ENCODE measurements at places on chromosomes 2 and 18. TPM values are rescaled to one million over a fixed set of nuclear protein-coding genes. Genes with fewer than 3 reads are reported as not detected.

DNA sequence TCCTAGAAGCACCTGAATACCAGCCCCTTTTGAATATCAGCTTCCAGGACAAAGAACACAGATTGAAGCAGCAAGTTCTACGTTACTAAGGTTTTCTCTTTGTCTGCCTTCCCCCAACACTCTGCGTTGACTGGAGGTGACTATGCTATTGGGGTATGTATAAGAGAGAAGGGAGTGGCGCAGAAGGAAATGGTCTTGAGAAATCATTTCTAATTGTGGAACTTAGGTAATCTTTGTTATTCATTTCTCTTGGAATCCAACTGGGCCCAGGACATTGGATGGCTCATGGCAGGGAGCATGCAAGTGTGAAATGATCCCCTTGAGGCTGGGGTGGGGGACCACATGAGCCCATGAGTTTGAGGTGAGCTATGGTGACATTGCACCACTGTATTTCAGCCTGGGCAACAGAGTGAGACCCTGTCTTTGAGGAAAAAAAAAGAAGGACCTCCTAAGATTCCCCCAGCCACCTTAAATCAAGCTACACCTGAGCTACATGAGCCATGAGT lies 29.7 kb downstream of the XDH start:
- DNase-seq, result no peak

DNA sequence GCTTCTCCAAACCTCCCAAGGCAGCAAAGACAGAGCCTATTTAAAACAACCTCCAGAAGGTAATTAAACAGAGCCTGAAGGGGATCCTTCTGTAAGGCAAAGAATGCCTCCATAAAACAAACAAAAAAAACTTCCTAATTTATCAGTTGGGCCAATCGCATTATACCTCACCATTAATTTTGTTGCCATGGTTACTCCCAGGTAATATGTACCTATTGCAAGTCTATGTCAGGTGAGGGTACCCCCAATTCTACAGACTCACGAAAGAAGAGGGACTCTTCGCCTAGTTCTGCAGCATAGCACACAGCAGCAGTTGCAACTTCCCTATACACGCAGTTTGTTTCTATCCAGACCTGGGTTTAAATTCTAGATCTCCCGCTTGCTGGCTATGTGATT lies 38.8 kb downstream of the SFXN5 start:
- DNase-seq, result no peak

GRCh38 chr18:24766376-24766775 lies 305.9 kb downstream of the HRH4 start:
- DNase-seq, result no peak

DNA sequence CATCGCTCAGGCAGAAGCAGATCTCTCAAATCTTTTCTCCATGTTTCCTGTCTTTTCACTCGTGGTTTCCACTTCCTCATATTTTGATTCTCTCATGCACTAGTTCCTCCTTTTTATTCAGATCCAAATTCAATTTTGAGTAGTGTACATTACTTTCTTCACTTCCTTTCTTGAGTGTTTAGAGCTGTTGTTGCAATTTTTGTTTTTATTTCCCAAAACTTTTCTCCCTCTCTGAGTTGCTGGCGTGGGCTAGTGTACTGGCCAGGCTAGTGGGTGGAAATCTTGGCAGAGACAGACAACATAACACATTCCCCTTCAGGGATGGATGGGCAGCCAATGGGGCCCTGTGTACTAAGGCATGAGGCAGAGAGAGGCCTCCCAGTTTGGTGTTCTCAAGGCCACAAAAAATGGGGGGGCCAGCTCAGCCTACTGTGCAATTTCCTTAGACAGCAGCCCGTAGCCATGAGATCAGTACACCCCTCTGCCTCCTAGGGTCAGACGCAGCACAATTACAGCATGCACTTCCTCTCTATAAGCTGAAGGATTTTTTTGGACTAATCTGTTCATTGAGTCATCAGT lies 145.1 kb upstream of the PID1 start:
- DNase-seq, result no peak

- DNase-seq, result no peak
These were observed 25.9 kb downstream of the TMSB10 start for GRCh38 chr2:84931384-84931821.

DNA sequence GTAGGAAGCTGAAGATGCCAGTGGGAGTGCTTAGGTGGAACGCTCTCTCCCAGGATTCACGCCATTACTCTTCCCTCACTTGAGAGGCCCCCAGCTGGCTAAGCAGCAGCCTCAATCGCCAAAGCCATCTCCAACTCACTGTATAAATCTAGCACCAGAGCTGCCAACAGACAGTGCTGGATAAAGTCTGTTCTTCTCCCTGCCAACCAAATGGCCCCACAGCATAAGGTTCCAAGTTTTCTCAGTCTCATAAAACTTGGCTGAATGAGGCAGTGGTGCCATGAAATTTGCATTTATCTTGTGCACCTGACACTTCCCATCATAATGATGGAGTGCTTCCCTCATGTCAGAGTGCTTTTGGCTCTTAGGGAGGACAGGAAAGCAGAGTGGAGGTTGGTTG lies 428.2 kb upstream of the ETAA1 start:
- no peak for DNase-seq

SKOR2 gene
- total RNA-seq, result not detected

IGFBP5 gene
- 75.3 TPM for total RNA-seq

SLC30A3 gene
- not detected for total RNA-seq

NMUR1 gene
- total RNA-seq, result not detected

ARMC9 gene
- total RNA-seq, result 41.3 TPM

SLC19A3 gene
- 36.4 TPM for total RNA-seq

ATP8B1 gene
- 21.9 TPM for total RNA-seq

HRH4 gene
- not detected for total RNA-seq
